ENCODE measurements at places on chromosomes 7 and 10.

DNA sequence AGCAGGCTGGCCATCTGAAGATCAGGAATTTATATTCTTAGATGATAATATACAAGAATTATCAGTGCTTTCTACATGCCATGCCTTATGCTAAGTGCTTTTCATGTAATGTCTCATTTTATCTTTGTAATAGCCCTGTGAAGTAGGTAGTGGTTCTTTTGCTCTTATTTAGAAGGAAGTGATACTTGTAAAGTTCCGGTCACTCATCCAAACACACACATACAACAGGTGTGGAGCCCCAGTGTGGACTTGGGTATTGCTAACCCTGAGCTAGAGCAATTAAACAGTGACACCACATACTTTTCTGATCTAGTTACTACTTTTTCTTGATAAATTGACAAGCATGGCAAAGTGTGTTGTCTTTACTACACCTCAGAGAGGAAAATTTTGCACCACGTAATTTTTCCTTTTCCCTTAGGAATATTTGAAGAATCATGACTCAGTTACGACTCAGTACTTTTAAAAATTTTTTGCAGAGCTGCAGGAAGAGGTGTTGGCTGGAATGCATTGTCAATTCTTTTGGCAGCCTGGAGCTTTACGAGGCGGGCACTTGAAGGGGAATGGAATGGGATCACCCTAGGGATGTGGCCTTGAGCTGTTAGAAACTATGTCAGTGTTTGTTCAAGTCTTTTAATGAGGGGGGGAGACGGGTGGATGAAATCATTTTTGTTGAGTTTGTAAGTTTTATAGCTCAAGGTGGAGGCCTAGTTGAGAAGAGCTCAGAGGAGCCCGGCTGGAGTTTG lies 212.5 kb upstream of the CELF2 start:
- no peak for DNase-seq

DNA sequence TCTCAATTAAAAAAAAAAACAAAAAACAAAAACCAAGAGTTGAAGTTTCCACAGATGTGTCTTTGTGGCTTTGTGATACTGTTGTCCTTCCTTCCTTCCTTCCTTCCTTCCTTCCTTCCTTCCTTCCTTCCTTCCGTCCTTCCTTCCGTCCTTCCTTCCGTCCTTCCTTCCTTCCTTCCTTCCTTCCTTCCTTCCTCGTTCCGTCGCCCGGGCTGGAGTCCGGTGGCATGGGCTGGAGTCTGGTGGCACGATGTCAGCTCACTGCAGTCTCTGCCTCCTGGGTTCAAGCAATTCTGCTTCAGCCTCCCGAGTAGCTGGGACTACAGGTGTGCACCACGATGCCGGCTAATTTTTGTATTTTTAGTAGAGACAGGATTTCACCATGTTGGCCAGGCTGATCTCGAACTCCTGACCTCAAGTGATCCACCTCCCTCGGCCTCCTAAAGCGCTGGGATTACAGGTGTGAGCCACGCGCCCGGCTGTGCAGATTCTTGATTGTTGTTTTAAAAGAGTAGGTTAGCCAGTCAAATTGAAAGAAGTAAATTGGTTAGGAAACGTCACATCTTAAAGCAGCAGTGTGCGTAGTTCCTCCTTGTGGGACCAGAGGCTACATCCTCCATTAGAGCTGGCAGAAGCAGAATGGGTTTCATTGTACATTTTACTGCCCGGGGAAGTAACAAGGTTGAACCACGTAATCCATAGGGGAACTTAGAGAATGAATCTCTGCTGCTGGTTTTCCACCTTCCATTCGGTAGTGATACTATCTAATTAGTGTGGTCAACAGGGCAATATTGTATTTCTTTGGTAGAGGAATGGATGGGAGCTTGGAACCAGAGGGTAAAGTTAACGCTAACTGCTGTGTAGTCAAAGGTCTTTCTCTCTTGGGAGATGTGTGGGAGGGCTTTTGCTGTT lies 20.6 kb downstream of the DNAJB6 start:
- DNase-seq: no peak

DNA sequence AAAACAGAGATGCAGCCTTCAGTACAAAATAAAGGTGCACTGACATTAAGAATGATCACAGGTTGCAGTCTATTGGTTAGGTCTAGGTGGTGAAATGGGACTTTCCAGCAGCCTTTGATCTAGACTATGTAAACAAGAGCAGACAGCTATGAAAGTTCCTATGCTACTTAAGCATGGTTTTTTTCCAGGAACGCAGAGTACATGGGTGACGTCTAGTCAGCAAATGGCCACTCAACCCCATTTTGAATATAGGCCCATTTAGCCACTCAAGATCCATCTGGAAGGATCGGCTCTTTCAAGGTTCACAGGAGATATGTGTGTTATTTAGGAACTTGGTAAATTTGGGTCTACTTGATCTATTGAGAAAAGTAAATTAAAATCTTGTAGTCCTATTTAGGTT lies 1424.6 kb upstream of the LRRTM3 start:
- no peak for DNase-seq

DNA sequence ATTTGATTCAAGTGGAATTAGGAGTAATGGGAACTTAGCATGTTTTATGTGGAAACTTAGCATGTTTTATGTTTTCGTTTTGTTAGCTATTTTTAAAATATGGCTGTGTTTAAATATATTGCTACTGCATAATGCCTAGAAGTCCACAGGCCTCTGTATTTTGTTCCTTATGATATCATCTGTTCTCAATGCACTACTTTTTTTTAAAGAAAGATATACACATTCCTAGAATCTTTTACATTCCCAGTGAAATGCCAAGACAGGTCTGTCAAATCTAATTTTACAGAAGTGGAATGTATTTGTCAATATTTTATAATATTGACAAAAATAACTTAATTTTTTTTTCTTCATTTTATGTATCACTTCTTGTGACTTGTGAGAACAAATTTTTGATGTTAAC lies 51.6 kb downstream of the ST7 start:
- DNase-seq: no peak

DNA sequence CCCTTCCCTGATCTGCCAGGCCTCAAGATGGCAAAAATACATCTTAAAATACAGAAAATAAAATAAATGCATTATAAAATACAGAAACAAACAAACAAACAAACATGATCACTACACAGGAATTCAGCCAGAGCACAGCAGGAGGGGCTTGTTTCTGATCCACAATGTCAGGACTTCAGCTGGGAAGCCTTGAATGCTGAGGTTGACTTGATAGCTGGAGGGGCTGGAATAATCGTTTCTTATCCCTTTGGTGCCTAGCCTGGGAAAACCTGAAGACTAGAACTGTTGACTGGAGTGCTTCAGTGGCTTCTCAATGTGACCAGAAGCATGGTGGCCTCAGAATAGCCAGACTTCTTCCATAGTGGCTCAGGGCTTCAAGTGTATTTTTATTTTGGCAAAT lies 9.2 kb upstream of the MARVELD1 start:
- DNase-seq: no peak

DNA sequence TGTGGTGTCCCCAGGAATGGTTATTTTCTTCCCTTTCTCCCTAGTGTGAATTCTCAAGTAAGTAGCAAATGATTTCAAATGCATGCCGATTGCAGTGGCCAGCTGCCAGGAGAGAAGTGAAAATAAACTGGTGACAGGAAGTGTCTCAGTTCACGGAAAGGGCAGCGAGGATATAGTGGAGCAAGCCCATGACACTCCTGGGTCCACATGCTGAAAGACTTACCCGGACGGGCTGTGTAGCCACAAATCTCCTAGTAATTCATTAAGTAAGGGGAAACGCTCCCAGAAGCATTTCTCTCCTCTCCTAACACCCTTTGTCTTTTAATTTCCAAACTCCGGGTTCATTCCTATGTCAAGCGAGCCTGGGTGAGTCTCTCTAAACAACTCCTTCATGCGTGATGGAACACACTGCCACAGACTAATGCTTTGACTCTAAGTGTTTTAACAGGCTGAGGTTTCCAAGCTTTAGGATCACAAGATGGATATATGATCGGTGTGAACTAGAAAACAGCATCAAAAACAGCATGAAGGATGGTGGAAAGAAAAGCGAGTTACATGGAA lies 125.6 kb downstream of the CYP26A1 start:
- DNase-seq: no peak

DNA sequence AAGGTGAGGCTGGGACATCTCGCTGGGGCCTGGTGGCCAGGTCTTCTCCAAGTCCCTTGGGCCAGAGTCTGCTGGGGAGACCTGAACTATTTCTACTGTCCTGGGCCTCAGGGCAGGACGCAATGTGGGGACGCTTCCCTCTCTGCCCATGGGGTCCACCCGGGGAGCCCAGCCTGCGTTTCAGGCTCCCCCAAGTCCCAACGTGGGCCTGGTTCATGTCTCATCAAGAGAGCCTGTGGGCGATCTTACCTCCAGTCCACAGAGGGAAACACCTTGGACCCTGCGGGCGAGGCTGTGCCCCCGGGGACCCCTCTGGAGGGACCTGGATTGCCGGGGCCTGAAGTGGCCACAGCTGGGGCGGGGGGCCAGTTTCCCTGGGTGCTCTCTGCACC lies 91.7 kb downstream of the DNAJB6 start:
- DNase-seq: no peak

DNA sequence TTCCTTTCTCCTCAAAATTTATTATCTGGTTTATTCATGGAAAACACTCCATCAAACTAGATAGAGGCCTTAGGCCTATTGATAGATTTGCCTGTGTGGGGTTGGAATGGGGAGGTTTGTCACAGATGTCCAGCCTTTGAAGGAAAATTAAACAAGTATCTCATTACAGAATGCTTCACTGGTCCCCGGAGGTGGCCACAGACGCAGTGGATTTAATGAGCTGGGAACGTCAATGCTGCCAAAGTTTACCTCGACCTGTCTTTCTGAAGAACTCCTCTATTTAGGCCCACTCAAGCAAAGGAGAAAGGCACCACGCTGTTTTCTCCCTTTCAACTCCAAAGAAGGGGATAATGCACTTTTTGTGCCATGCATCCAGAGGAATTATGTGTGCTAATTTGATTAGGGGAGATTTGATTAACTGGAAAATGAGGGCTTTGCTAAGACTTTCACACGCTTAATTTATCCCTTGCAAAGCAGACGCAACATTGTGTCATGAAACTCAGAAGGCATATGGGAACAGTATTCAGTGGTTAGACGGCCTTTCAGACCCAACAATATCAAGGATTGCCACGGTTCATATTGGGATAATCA lies 558.8 kb upstream of the GALNT17 start:
- no peak for DNase-seq

DNA sequence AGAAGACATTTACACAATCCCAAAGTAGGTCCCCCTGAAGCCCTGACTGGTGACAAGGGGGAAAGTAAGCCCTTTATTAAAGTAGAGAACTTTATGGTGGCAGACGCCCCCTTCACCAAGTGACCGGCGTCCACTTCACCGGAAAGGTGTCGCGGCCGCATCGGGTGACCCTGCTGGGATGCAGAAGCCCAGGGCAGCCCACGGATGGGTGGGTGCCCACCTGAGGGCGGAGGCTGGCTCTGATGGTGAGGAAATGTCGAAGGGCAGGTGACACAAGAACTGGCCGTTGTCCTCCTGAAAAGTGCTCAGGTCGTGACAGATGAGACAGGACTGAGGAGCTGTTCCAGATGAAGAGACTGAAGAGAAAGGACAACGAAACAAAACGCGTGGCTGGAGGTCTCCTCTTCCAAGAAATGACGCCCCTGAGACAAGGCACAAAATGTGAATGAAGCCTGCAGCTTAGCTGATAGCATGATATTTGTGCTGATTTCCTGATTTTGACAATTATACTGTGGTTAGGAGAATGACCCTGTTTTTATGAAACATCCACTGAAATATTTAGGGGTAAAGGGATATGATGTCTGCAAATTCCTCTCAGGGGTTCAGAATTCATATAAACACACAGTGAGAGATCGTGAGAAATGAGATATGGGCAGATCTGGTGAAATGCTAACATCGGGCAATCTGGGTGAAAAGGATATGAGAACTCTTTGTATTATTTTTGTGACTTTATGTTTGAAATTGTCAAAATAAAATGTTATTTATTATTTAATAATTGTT lies 123.9 kb downstream of the PRKAG2 start:
- DNase-seq: no peak

All from stimulated activated CD4-positive, alpha-beta T cell treated with anti-CD3 and anti-CD28 coated beads, Interleukin-4, amount 100 ng/mL, for 1 hour (primary cell).